Activated T-cell treated with anti-CD3 and anti-CD28 coated beads for 24 hours (primary cell): ENCODE measurements at places on chromosomes 6 and 20.

DNA sequence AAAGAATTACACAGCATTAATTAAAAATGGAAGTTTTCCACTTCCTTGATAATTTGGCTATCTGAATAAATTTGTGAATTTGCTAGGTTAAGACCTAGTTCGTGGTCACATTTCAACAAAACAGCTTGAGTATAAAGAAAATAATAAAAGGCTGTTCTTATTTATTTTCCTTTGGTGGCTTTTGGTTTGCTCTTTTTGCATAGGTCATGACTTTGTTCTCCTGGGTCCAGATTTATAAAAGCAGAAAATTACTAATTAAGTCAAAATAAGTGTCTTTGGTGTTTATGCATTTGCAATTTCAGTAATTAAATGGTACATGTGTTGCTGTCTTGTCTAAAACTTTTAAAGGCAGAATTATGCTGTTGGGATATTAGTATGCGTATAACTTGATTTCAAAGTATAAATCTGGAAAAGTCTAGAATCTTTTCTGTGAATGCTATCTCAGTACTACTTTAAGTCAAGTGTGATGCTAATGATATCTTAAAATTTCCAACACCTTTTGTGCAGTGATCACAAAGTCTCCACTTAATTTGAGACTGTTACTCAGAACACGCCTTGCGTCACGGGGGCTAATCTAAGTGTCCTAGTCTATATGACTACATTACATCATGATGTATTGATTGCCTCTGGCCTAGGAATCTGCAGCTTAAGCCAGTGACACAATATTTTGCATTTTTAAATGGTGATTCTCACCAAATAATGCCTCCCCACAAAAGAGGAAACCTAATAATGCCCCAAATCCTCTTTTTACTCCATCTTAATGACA lies 41.0 kb downstream of the GNAS start:
- no peak for DNase-seq

DNA sequence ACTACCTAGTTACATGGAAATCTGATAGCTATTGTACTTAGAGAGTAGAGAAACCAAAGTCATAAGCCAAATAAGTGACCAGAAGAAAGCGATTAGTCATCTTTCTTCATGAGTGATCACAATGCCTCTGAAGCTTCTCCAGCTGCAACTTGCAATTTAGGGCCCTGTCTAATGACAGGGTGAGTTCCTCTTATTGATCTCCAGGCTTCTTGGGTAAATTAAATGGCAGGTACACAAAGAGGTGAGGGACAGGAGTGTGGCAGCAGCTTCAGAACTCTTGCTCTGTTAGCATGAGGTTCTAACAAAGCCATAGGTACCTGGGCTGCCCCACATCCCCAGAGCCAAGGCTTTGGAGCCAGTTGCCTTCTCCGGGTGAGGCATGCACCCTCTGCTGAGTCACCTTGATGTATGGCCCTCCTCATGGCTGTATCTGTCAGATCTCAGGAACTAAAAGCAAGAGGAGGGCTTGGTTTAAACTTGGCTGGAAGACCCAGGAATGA lies 60.8 kb downstream of the PRDM1 start:
- DNase-seq, result no peak

DNA sequence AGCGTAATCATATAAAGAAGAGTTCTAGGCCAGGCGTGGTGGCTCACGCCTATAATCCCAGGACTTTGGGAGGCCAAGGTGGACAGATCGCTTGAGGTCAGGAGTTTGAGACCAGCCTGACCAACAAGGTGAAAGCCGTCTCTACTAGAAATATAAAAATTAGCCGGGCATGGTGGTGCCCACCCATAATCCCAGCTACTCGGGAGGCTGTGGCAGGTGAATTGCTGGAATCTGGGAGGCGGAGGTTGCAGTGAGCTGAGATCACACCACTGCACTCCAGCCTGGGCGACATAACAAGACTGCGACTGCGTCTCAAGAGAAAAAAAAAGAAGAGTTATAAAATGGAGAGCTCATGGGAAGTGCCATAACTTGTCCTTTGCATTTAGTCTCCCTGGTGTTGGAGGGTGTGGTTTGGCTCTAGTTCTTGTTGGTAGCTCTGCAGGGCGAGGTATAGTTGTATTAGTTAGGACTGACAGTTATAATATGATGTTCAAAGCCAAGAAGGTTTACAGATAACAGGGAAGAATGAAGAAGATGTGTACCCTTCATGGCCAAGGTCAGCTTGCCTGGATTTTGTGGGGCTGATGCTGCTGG lies 54.8 kb downstream of the UTRN start:
- no peak for DNase-seq

DNA sequence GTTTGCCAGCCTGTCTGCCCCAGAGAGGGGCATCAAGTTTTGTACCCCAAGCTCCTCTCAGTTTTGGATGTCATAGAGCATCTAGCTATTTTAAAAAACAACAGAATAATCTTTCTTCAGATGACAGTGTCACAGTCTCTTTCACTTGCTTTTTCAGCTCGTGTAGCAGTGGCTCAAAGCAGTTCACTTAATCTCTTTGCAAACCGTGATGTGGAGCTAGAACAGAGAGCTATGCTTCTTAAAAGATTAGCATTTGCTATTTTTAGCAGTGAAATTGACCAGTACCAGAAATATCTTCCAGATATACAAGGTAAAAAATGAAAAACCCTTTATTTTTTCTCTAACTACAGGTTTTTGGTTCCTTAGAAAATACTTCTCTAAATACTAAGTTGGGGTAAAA lies 37.3 kb downstream of the PGM3 start:
- DNase-seq, result no peak

- DNase-seq, result no peak
These were observed 1347.5 kb upstream of the ADGRB3 start for GRCh38 chr6:67287566-67287965.

DNA sequence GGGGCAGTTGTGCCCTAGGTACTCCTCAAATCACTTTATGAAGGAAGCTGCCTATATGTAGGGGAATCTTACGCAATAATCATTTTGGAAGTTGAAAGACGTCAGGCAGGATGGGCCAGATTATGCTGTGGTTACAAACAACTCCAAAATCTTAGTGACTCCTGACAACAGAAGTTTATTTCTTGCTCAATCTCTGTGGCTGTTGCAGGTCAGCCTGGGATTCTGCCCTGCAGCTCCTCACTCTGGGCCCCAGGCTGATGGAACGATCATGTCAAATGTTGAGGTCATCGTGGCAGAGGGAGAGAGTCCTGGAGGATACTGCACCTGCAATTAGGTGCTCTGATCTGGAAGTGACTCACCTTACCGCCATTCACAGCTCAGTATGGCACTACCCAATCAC lies 88.4 kb downstream of the ZDHHC14 start:
- no peak for DNase-seq

- DNase-seq, result no peak
These were observed 58.4 kb downstream of the TRIM38 start for GRCh38 chr6:26021001-26021349.

DNA sequence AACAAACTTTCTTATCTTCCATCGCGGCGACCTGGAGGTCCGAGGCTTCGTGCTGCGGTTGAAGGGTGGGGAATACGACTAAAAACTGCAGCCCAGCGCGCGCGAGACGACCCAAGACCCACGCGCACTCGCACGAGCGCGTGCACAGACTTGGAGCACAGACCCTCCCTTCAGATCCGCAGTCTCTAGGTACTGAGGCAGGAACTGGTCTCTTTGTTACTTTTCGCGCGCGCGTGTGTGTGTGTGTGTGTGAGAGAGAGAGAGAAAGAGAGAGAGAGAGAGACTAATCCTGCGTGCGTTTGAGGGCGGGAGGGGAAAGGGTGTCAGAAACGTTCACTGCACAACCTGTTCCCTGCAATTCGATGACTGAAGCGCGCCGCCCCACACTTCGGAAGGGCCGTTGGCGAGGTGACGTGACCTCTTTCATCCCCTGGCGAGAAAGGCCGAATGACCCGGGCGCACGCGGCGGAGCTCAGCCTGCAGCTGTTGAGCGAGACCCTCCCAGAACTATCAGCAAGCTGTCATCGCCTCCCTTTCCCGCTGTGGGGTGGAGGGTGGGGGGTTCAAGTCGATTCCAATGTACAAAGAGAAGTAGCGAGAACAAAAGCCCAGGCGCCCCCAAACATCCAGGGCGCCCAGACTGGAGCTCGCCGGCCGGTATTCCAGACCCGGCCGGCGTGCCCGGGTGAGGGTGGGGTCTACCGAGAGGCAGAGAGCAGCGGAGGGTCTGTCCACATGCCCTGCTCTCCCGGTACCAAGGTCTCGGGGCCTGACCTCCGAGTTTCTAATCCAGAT lies 1.5 kb upstream of the TUBB2B start:
- DNase-seq, result no peak

DNA sequence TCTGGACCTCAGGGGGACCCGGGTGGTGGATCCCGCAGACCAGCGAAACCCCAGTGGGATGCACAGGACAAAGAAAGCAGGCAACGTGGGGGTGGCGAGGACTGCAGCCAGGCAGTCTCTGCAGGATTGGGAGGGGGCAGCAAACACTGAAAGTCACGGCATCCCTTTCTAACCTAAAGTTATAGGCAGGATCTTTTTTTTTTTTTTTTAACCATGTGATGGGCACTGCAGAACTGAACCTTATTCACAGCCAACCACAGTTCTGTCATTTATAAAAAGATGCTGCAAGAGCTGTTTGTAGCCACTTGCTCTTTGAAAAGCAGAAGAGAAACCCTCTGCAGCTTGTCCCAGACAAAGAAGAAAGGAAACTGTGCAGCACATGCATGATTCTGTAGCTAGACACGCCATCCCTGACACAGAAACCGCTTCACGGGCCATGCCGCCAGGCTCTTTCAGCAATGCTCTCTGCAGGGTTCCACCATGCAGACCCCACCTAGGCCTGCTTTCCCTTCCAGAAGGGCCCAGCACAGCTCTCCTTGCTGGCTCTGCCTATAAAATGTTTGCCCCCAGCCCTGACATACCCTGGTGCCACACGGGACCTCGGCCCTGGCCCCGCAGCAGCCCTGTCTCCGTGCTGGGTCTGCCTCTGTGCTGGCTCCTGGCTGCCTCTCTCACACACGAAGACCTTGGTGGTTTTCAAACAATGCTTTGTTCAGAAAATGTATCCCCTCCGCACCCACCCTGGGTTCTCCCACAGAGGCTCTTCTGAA lies 70.8 kb downstream of the PYGB start:
- no peak for DNase-seq

DNA sequence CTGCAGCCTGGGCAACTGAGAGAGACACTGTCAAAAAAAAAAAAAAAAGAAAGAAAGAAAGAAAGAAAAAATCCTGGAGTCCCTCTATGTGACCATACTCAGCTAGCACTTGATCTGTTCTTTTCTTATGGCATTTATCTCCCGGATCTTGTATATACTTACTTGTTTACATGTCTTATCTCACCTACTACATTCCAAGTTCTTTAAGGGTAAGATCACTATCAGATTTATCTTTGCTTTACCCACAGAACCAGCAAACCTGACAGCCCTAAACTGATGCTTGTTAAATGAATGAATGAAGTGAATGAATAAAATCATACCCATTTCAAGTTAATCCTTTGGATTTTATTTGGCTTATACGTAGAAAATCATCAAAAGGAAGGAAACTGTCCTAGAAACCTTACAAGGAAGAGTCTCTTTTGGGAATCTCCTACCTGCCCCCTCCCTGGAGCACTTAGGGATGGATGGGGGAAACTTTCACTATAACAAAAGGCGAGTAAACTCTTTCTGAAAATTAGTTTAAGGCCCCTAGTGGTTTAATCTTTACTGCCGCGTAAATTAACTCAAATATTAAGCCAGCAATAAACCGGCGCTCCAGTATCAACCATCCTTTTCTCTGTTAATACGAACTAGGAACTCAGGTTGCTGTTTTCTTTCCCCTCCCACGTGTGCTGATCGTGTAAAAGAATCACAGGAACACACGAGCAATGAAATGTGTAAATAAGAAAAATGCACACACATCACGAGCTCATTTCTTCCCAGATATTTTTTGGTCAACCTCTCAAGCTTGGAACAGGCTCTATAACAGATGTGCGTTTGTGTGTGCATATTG lies 1.3 kb upstream of the UTRN start:
- DNase-seq, result no peak

DNA sequence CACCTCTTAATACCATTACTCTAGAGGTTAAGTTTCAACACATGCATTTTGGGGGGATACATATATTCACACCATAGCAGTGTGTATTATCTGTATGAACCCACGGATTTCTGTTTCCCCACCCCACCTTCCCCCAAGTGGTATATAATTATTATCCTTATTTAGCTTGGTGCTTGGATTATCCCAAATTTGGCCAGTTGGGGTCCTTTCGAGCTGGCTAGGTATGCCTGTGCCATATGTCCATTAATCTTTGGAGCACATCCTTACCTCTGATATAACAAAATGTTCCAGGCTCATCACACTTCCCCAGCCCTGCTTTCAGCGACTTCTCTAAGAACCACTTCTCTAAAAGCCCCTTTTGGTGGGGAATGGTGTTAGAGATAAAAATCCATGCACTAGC lies 118.7 kb upstream of the MLIP start:
- DNase-seq, result no peak

DNA sequence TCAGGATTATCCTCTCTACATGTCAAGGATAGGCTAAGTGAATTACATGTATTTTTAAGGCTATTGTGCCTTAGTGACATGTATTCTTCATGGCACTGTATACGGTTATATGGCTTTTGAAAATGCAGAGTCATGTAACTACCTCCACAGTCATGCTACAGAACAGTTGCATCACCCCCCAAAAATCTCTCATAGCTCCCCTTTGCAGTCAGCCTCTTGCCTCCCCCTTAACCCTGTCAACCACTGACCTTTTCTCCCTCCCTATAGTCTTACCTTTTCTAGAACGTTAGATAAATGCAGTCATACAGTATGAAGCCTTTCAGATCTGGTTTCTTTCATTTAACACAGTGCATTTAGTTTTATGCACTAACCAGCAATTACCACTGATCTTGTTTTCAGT lies 10.3 kb upstream of the RNF24 start:
- no peak for DNase-seq

DNA sequence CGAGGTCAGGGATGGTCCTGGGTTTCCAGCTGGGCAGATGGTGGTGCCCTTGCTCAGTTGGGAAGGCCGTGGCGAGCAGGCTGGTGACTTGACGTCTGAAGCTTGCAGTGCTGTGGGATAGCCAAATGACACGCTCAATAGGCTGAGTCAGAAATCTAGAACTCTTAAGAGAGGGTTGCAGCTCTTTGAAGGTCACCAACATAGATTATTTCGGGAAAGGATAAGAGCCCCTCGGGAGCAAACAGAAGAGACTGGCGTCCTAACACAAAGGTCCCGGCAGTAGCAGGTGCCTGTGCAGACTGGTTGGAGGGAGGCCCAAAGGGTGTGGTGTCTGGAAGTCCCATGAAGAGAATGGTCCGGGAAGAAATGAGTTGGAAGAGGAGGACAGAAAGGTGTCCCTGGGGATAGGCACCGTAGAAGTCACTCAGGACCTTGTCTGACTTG lies 18.4 kb downstream of the PKIG start:
- DNase-seq, result no peak

- DNase-seq, result no peak
These were observed 14.1 kb downstream of the FKBP1A start for GRCh38 chr20:1378735-1379125.
